ENCODE measurements at places on chromosomes 11 and 22. TPM values are rescaled to one million over a fixed set of nuclear protein-coding genes. Genes with fewer than 3 reads are reported as not detected.

The MUC2 gene
- not detected for polyA plus RNA-seq

The SAA4 gene
- 0.59 TPM for polyA plus RNA-seq

The GGT5 gene
- 12.3 TPM for polyA plus RNA-seq

The RNF169 gene
- polyA plus RNA-seq = 10.0 TPM

The RASD2 gene
- 12.0 TPM for polyA plus RNA-seq

The OR51E2 gene
- 0.26 TPM for polyA plus RNA-seq

The KRTAP5-2 gene
- polyA plus RNA-seq = not detected

The SWAP70 gene
- 15.0 TPM for polyA plus RNA-seq

The SCUBE1 gene
- polyA plus RNA-seq = 13.1 TPM

The SSH3 gene
- 21.5 TPM for polyA plus RNA-seq
